ENCODE measurements at places on chromosomes 16 and 17.

DNA sequence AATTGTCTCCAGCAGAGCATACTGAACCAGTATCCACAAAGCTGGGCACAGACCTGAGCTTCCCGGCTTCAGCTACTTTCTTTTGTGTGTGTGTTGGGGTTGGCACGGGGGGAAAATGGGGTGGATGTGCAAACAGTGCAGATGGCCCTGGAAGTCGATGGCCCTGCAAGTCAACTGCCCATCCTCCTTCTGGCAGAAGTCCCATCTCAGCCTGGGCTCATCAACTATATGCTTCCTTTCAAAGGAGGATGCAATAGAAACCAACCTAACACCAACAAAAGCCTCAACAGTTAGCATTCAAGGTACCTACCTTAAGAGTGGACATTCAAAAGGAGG is 55.7 kb downstream of the SOX9 start:
- no peak for DNase-seq

- DNase-seq = no peak
Measured at GRCh38 chr16:66129196-66129595, 237.3 kb upstream of the CDH5 start.

DNA sequence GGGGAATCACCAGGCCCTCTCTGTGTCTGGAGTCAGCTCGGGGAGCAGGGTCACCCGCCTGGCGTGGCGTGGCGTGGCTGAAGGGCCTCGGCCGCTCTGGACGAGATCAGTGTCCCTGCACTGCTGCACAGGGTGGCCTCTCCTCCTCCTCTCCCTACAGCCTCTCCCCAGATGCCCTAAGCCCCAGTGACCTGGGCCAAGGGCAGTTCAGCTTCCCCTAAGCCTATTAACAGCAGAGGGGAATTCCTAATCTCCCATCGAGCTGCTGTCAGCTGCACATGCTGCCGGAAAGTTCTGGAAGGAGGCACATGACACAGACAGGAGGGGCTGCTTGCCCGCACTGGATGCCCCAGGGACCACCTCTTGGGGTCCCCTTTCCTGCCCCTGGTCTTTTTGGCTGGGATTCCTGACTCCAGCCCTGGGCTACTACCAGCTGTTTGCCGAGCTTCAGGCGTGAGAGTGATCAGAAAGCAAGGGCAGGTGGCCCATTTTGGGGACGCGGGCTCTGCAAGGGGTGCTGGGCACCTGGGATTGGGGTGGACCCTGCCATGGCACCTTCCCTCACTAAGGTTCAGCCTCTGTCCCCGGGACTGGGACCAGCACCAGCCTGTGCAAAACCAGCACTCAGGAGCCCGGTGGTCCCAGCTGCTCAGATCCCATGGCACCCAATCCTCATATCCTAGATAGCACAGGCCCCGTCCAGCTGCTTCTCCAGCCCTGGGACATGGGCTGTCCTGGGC is 794 bp downstream of the PDE6G start:
- no peak for DNase-seq

DNA sequence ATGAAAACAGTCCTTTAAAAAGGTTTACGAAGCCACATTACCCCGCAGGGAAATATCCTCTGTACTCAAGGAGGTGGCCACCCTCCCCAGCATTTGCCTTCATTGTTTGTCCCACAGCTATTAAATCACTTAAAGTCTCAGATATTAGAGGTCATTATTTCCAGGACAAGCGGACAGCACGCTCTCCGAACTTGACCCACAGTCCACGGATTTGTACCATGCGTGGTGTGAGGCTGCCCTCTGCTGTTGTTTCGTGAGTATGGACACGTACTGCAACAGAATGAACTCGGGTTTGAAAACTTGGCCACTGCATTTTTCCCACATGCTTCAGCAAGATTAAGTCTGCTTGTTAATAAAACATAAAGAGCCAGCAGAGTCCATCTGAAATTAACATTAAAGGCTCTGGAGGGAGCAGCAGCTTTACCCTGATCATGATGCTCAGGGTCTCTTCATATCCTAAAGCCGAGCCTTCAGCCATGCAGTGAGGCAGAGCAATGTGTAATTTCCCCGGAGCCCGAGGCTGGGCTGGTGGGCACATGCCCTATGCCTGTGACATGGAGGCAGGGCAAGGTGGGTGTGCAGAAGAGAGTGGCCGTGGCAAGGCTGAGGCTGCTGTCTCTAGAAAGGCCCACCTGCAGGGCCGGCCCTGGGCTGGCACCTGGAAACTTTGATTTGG is 19.7 kb downstream of the MEAK7 start:
- DNase-seq = no peak

GRCh38 chr16:17029602-17030350 is 441.0 kb downstream of the XYLT1 start:
- no peak for DNase-seq

DNA sequence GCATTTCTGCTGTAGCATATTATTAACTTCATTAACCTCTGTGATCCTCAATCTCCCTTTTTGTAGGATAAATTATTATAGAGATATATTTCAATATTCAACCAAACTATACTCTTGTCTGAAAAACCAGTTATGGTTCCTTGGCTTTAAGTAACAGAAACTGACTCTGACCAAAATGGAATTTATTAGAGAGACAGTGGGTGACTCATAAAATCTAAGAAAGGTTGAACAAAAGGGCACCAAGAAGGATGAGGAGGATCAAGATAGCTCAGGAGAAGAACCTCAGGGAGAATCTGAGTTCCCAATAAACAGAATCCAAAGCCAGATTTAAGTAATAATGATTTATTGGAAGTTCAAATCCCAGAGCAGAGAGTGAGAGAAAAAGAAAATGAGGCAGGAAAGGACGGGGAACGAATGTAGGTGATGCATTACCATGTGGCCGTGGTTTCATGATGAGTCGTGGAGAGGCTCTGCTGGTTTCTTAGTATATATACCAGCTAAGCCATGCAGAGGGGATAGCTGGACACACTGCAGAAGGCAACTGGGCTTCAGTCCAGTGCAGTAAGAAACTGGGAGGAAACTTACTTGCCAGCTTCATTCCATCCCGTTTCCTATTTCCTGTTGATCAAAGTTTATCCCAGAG is 151.5 kb upstream of the GOT2 start:
- no peak for DNase-seq

GRCh38 chr17:29575511-29576213 is 7.2 kb downstream of the TP53I13 start:
- DNase-seq = no peak
